NCI-H2081 treated with DMSO at 0.1 percent for 48 hours (cell line): ENCODE measurements at places on chromosomes 16 and 17.

DNA sequence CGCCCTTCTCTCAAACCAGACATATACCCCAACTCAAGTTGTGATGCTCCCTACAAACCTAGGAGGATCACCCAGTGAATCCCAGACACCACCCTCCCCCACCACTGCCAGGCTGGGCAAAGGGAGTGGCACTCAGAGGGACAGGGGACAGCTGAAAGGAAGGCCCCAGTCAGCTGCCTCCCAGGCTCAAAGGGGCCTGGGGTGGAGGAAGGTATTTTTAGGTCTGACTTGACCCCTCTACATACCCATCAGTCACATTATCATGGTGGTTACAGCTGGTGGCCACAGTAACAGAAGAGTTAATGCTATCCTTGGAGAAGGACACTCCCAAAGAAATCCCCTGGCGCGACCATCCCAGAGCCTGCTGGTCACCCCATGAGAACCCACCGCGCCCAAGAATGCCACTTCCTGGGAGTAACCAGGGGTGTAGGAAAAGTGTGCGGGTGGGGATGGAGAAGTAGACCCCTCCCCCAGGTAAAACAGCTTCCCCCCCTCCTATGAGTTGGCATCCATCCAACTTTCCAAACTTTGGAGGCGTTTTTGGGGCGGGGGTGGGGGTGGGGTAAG lies 1.1 kb downstream of the CACNB1 start:
- DNase-seq: no peak

GRCh38 chr16:64364016-64364415 lies 757.8 kb downstream of the CDH11 start:
- DNase-seq: no peak

DNA sequence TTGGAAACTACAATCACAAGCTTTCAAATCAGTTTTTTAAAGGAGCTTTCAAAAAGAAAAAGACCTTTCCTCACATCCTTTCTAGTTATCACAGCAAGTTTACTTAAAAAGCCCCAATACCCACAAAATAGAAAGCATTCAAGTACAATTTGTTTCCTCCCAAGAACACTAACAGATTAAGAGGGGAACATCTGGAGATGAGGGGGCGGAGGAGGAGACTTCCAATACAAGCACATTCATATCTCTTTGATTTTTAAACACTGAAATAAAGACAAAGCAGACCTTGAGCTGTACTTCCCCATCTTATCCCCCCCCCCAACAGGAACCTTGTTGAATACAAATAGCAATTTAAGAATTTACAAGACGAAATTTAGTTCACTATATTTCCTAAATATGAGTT lies 2.0 kb downstream of the YWHAE start:
- DNase-seq: no peak

DNA sequence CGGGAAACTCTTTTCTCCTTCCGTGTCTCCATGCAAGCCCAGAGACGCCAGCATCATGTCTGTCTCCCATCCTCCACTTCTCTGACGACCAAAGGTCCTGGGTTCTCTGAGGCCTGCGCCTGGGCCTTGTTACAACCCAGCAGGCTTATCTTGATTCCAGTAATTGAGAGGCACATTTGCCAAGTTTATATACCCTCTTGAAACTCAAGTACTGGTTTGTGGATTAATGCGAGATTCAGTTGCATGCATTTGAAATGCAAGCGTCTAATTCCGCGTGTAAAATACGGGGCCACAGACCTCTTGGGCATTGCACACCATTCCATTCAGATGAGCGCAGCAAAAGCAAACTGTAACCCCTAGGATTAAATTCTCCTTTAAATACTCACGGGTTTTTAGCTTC lies 28.7 kb upstream of the CRISPLD2 start:
- no peak for DNase-seq

- DNase-seq: no peak
Observed at GRCh38 chr17:78146471-78146869, 285 bp downstream of the C17orf99 start.

DNA sequence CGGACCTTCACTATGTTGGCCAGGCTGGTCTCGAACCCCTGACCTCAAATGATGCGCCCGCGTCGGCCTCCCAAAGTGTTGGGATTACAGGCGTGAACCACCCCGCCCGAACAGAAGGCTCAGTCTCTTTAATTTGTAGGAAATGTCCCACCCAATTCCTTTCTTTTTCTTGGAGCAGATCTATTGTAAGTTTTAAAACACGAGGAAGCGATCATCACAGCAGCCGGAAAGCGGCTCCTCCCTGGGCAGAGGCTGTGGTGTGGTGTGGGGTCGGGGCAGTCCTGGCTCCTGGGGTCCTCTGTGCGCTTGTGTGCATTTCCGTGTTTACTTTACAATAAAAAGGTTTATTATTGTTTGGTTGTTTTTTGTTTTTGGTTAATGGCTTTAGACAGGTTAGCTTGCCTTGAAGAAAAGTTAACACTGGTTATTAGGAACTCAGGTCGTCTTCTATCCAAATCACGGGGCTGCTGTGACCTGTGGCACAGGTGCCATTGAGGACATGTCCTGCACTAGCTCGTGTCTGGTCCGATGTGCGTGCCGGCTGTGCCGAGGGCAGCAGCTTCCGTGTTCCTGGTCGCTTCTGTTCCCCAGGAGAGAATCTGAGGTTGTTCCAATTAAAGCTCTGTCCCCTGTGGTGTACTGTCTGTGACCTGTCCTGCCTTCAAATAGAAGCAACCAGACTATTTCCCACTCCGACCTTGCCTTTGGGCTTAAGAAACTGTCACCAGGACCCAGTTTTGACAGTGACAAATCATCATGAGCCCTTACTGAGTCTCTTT lies 83.1 kb downstream of the SEC14L1 start:
- DNase-seq: no peak

DNA sequence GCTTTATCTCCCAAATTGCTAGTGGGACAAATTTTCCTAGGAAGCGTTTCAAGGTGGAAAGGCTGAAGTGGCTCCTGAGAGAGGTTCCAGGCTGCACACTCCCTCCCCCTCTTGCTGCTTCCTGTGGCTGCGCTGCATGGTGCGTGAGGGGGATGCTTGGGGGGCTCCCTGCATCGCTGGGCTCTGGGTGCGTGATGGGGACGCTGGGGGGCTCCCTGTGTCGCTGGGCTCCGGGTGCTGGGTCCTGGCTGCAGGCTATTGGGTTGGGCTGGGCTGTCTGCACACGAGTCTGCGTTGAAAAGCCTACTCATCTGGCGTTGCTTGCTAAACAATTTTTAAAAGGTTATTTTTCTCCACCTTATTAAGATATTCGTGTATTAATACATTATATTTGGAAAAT lies 30.1 kb downstream of the NDEL1 start:
- no peak for DNase-seq

- no peak for DNase-seq
Observed at GRCh38 chr17:79844869-79845600, 5.8 kb upstream of the CBX4 start.

DNA sequence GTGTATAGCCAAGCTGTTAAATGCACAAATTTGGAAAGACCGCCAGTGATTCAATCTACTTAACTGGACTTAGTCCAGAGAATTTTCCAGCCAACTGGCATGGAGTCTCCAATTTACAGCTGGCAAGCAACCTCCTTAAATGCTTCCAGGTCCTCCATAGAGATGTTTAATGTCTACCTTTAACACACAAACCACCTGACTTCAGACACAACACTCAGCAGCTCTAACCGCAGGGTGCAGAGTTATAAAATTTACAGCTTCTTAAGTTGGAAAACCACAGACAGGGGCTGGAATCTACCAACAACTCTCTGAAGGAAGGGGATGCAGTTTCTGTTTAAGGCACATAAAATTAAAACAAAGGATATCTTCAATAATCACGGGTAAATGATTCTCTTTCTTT lies 106.9 kb downstream of the SYCE1L start:
- no peak for DNase-seq

GRCh38 chr16:17084130-17084529 lies 386.6 kb downstream of the XYLT1 start:
- no peak for DNase-seq

DNA sequence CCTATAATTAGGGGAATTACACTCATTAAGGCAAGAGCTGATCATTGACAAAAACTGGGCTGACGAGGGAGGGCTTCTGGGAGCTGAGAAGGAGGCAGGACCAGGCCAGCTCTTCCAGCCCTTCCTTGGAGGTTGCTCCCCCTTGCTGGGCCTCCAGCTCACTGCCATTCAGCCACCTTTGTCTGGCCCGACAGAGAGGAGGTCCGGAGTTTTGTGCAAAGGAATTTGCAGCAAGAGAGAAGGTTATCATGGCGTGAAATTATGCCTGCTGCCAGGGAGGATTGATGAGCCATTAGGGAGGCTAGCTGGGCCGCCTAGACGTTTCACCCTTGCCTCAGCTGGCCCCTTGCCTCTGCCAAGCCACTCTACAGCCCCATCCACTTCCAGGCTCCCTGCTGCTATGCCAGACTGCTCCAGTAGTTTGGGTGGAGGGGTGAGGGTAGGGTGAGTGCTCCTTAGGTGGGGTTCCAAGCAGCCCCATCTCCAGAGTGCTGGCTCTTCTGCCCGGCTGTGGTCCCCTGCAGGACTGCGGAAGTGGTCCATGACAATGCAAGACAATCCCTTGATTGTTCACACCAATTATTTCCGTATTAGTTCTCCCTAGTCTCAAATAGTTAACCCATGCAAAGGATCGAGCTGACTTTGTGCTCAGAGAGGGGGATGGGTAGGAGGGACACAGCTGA lies 17.1 kb upstream of the PHF12 start:
- DNase-seq: no peak

DNA sequence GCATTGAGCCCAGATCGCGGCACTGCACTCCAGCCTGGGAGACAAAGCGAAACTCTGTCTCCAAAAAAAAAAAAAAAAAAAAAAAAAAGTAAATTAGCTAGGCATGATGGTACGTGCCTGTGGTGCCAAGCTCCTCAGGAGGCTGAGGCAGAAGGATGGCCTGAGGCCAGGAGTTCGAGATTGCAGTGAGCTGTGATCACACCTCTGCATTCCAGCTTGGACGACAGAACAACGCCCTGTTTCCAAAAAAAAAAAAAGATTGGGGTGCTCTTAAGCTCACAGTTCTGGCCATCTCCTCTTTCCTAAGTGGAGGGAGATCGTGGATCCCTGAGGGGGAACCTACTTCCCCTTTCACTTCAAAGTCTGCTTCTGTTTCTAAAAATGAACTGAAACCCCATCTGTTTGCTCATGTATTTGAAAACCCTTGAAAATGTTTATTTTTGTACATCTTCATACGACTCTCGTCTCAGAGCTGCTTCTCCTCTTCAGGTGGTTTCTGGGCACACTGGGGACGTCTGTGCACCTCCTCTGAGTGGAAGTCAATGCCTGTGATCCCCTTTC lies 138.8 kb downstream of the PRKCA start:
- DNase-seq: no peak

DNA sequence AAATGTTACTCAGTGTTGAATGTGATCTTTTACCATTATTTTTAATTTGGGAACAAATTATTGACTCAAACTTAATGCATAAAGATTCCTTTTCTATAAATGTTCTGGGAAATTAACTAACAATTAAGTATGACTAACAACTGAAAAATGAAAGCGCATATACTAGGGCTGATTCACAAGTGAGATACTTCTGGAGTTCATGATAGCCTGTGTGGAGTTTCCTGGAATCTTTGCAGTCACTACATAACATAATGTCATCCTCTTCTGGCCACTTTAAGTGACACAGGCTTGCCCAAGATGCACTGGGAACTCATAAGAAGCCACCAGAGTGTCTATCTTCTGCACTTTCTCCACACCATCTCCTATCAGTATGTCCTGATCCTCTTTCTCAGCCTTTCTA lies 450.3 kb upstream of the CDH11 start:
- DNase-seq: no peak

- no peak for DNase-seq
Observed at GRCh38 chr16:50273888-50274325, 7.6 kb downstream of the ADCY7 start.

DNA sequence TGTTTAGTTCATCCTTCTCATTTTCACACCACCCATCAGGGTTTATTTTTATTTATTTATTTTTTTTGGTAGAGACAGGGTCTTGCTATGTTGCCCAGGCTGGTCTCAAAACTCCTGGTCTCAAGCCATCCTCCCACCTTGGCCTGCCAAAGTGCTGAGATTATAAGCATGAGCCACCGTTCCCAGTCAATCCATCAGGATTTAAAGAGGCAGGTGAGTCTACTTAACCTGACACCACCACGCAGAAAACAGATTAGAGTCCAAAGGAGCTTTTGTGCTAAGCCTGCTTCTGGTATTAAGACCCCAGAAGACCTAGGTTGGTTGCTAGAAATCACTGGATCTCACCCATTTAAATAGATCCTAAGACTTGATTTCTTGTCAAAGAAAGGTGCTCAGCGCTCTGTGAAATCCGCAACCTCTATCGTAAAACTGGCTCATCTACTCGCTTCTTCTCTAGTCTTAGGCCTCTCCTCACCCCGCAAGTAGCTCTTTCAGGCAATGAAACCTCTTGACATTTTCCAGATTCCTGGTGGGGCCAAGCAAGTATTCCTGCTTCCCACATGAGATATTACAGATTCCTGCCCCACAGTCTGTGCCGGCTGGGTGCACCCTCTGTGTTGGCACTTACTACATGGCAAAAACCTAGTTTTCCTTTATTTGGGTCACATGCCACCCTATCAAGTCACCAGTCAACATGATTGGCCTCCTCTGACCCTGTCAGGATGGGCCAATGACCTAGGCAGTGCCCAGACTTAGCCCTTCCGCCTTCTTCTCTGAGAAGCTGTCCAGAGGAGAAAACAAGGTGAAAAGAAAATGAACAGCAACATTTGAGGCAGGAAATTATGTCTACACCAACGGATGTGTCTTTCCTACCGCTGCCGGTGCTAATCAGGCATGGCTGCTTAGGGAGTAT lies 9.0 kb downstream of the PITPNA start:
- no peak for DNase-seq

DNA sequence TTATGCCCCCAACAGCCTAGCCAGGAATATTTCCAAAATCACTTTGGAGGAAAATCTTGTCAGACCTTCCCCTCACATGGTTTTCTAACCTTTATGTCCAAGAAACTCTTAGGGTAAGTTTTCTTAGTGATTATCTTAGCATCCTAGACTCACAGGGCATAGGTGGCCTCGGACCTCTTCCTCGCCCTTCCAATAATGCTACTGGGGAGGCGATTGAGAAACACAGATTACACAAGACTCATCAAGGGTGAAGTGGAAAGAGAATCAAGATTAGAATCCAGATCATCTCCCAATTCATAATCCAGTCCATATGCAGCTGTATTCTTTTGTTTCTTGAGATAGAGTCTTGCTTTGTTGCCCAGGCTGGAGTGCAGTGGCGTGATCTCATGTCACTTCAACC lies 358.4 kb upstream of the CDH5 start:
- no peak for DNase-seq

DNA sequence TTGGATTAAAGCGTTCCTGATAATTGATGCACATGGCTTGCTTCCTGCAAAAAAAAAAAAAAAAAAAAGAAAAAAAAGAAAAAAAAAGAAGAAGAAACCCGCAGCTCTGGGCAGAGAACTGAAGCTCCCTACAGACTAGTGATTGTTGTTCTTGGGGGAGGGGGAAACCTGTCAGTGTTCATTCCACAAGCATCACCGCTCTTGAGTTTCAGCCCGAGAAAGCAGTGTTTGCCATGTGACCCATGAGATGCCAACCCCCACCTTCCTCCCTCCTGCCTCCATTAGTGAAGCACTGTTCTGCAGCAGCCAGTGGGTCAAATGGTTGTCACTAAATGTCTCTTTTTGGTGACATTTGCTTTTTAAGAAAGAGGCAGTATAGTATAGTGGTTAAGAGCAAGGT lies 1.7 kb downstream of the USP43 start:
- DNase-seq: no peak

GRCh38 chr17:64343833-64344637 lies 46.6 kb downstream of the PECAM1 start:
- peak; percentile 85 for DNase-seq

GRCh38 chr16:84176192-84177053 lies 10.4 kb downstream of the TAF1C start:
- no peak for DNase-seq
